Gastroesophageal sphincter (tissue), 4 donors: ENCODE measurements at places on chromosomes 5 and 9.

GRCh38 chr9:136867480-136867879 is 1.4 kb upstream of the EDF1 start:
- no peak for ATAC-seq

GRCh38 chr9:123034881-123035510 is 1.5 kb downstream of the GPR21 start:
- ATAC-seq: peak; percentile 34

- ATAC-seq: no peak
Observed at GRCh38 chr5:121630402-121630801, 221.3 kb upstream of the FTMT start.

DNA sequence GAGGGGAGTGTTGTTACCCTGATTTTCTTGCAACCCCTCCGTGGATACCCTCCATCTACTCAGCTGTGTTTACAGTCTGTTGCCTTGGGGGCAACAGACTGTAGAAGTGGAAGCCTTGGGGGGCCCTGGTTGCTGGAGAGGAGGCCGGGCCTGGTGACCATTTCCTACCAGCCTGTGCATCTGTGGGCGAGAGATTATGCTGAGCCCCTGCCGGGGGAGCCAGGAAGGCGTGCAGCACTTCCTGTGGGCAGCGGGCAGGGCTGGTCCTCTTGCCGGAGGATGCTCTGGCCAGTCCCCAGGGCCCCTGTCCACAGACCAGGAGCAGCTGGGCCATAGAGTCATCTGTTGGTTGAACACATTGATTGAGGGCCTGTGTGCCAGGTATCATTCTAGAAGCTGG is 11.1 kb downstream of the ERGIC1 start:
- no peak for ATAC-seq

GRCh38 chr5:151153766-151154272 is 3.8 kb downstream of the ANXA6 start:
- no peak for ATAC-seq

GRCh38 chr5:165139721-165140120 is 1634.3 kb downstream of the MAT2B start:
- ATAC-seq: no peak

- ATAC-seq: no peak
Observed at GRCh38 chr5:107023732-107024131, 647.0 kb downstream of the EFNA5 start.

DNA sequence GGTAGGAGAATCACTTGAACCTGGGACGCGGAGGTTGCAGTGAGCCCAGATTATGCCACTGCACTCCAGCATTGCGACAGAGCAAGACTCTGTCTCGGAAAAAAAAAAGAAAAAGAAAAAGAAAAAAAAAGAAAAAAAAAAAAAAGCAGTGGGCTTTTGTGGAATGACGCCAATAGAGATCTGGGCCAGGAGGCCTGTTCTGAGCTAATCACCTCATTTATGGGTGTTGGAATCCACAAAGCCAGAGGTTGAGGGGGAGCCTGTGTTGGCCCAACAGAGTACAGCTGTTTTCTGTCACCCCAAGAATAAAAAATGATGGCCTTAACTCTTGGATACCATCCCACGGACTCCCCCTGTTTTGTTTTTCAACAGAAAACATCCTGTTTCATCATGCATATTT is 18.5 kb downstream of the OSTF1 start:
- ATAC-seq: peak; percentile 80

DNA sequence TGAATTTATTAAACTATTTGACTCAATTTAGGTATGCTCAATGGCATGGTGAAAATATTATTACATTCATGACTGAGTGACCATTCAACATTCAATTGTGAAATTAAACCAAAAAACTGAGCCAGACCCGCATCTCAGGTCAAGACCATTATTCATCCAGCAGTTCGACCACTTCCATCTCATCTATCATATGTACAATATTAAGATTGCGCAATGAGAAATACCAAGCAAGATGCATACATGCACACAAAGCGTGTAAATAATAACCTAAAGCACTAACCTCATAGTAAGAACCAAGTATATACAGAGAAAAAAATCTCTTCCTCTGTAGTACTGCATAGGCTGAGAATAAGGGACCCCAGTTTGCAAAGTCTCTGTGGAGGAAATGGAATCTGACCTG is 310.2 kb downstream of the ADGRV1 start:
- no peak for ATAC-seq

GRCh38 chr9:93673021-93673838 is 96.8 kb downstream of the PHF2 start:
- ATAC-seq: no peak

- ATAC-seq: no peak
Observed at GRCh38 chr9:125845271-125845808, 98.2 kb downstream of the PBX3 start.

- ATAC-seq: no peak
Observed at GRCh38 chr9:137244486-137245449, 3.7 kb downstream of the TUBB4B start.

GRCh38 chr9:77598524-77598923 is 49.6 kb downstream of the GNA14 start:
- ATAC-seq: peak; percentile 46

GRCh38 chr9:74496406-74496805 is 729 bp upstream of the RORB start:
- no peak for ATAC-seq

GRCh38 chr9:69085569-69086283 is 50.2 kb downstream of the FXN start:
- ATAC-seq: no peak

DNA sequence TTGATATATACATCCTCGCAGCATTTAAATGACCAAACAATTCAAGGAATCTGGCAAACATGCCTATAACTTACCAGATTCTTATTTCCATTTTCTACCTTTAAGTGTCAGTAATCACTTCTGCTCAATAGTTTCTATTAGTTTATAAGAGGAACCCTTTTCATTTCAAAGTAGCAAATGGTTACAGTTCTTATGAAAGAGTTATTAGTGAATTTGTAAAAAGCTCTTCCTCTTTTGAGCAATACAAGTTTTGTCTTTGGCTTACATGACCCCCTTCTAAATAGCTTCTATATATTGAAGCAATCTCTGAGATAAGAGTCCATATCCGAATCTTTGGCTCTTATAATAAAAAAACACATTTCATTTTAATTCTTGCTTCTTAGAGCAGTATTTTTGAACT is 42.0 kb downstream of the ELL2 start:
- ATAC-seq: no peak

- ATAC-seq: no peak
Observed at GRCh38 chr5:66358741-66359140, 214.6 kb downstream of the SREK1 start.

DNA sequence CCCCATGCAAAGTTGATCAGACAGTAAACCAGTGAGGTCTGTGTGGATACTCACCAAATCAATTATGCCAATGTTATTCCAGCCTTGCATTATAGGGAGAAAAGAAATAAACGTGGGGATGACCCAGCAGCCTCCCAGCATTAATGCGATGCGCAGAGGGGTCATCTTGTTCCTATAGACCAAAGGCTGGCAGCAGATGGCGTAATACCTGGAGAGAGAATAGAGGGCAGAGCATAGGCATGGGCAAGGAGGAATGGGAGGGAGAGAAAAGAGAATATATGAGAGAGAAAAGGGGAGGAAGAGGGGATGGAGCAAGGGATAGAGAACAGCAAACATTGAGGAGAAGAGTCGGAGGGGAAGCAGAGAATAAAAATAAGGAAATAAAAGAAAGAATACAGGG is 131.2 kb downstream of the HTR4 start:
- no peak for ATAC-seq

DNA sequence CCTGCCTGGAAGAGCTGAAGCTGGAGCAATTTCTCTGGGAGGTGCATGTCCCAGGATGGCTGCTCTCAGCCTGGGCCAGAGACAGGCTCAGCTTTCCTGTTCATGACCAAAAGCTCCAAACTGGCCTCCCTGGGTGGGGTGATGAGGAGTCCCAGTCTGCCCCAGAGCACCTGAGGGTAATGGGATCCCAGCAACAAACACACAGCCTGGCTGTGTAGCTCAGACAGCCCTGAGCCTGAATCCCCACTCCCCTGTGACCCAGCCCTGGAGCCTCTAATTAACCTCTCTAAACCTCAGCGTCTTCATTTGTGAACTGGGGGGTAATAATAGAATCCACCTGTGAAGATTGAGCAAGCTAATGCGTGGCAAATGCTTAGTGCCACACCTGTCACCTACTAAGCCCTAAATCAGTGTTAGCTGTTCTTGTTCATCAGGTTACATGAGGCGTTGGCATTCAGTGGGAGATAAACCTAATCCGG is 67.5 kb downstream of the HSPA4 start:
- ATAC-seq: no peak

- no peak for ATAC-seq
Observed at GRCh38 chr9:7125231-7125630, 367.5 kb downstream of the KDM4C start.

DNA sequence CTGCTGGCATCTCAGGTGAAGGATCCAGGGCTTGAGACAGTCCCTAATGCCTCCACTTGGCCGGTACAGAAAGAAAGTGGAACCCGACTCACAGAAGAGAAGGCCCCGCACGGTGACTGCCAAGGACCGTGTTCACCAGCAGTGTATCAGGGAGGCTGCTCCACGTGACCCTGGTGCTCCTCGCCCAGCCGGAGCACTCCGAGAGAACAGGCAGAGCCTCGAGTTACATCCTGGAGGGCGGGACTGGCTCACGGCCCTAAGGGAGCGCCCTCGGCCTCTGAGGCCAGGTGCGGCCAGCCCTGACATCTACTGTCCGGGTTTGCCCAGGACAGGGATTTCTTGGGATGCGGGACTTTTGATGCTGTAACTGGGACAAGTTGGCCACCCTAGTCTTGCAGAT is 104.0 kb upstream of the SARDH start:
- no peak for ATAC-seq

DNA sequence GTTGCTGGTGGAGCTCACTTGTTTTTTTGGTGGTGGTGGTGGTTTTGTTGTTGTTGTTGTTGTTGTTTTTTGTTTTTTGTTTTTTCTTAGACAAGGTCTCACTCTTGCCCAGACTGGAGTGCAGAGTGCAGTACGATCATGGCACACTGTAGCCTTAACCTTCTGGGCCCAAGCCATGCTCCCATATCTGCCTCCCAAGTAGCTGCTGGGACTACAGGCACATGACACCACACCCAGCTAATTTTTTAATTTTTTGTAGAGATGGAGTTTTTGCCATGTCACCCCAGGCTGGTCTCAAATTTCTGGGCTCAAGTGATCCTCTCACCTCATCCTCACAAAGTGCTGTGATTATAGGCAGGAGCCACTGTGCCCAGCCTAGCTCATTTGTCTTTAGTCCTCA is 53.5 kb downstream of the NUP214 start:
- ATAC-seq: no peak

DNA sequence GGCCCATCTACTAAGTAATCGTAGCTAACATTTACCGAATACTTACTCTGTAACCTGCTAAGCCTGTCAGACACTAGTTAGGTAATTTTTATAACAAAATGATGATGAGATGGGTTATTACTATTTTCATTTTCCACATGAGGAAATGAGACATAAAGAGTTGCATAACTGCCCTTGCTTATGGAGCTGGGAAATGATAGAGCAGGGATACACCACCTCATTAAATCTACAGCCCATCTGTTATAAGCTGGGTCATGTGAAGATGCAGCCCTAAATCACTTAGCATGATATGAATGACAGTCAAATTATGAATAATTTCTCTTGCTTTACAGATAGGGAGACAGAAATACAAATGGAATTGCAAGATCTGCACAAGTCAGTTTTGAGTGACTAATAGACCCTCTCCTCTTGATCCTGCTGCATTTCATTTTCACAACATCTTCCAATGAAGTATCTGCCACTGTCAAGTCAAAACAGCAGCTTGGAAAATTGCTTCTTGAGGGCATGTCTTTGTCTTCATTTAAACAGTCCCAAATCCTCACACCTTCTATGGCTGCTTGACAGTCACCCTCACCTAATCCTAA is 364.7 kb downstream of the PRELID2 start:
- ATAC-seq: no peak

DNA sequence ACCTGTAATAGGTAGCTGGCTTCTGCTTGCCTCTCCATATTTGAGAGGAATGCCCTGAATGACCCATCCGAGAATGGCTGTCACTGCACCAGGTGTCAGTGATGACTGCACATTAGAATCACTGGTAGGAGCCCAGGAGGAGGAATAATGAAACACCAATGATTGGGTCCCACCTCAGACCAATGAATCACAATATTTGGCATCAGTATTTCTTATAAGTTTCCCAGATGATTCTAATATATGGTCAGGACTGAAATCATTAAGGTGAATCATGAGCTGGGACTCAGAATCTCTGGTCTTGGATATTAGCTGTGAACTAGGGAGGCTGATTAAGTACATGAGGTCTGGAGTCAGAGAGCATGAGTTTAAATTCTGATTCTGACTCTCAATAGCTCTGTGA is 23.4 kb downstream of the ARSB start:
- ATAC-seq: no peak
